C1 segment of cervical spinal cord (tissue), 14 donors: ENCODE measurements at places on chromosomes 11 and 22.

GRCh38 chr11:236774-237767 is at the start of gene PSMD13:
TSS of gene PSMD13 (plus strand) at chr11:236976. CDS start at chr11:237050, 74 bp downstream.
- DNase-seq, result peak; percentile 84

- no peak for DNase-seq
Measured at GRCh38 chr11:76889411-76889975, 28.8 kb downstream of the ACER3 start.

DNA sequence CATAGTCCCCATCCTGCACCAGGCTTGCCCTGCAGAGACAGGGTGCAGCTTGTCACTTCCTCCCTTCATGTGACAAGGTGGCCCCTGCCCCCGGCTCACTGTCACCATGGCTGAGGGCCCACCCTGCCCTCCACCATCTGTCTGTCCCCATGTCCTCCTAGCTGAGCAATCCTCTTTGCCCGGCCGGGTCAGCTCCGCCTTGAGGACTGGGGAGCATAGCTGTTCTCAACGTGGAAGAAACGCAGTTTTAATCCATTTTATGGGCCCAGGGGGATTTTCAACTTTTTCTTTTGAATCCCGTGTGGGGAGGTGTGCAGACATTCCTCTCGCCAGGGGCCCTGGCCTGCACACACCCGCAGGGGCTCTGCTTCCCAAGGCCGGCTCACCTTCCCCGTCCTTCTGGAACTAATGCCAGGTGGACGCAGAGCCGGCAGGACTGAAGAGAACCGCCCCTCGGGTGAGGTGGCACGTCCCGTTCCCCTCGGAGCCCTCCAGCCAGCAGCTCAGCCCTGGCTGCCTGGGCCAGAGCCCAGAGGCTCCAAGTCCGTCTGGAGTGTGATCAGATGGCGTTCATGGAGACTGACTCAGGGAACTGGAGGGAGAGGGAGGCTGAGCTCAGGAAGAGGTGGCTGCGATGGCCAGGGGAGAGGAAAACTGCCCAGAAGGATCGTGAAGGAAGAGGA is 1108.7 kb downstream of the BRD1 start:
- no peak for DNase-seq

- no peak for DNase-seq
Measured at GRCh38 chr11:21911061-21911460, 281.8 kb upstream of the ANO5 start.
